ENCODE measurements at places on chromosomes 4 and X.

DNA sequence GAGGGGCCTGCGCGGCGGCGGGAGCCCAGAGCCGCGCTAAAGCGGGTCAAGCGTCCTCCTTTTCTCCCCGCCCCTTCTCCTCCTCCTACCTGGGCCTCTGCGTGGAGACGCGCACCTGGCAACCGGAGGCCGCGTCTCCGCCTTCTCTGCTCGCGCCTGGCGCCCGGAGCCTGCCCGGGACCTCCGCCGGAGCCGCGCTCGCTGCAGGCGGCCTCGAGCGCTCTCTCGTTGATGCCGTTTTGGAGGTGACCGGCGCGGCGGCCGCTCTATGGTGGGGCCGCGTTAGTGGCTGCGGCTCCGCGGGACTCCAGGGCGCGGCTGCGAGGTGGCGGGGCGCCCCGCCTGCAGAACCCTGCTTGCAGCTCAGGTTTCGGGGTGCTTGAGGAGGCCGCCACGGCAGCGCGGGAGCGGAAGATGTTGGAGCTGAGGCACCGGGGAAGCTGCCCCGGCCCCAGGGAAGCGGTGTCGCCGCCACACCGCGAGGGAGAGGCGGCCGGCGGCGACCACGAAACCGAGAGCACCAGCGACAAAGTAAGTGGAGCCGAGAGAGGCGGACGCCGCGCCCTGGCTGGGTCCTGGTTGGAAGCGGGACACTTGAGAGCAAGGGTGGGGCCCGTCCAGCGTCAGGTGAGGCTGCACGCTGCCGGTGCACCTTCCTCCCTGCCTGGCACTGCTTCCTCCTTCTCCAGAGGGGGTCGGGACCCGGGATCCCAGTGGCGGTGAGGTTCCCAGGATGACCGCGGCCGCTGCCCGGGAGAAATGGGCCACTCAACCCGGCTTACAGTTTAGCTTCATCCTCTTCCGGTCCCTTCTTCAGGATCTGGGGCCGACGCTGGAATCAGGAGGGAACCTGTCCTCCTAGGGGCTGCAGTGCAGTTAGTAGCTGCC is at the start of gene CDS1:
Gene CDS1, plus strand, starts transcription at position 140 of the 888 bp plus-strand sequence. Its CDS starts 275 bp downstream, at position 415.
- peak; percentile 15 for DNase-seq

DNA sequence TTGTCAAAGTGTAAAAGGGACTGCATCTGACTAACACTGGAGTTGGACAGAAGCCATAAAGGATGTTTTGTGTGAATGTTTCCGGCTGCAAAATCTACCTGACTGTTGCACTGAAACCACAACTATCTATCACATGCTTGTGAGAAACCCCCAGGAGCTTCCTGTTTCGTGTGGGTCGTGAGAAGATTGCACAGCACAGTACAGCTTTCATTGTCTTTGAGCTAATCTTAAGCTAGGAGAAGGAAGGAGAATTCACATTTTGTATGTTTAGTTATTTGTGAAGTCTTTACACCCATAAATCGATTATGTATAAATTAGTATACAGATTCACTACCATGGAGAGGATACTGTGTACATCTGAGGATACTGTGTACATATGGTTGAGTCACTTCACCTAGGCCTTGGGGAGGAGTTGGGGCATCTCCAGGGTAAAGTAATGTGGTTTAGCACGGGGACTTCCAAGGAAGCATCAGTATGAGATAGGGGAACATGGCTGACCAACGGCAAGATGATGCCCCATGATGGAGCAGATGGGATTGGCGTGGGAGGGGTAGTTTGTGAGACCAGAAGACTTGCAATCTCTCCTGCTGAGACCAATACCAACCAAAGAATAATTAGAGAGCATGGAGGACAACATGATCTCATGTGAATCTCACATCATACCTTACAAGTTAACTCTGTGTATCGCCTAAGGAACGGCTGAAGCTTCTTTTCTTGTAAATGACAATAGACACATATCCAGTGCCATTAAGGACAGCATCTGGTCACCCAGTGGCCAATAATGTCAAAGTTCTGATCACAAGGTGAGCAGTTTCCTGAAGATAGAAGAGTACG is 43.1 kb upstream of the FAM9C start:
- peak; percentile 22 for DNase-seq

DNA sequence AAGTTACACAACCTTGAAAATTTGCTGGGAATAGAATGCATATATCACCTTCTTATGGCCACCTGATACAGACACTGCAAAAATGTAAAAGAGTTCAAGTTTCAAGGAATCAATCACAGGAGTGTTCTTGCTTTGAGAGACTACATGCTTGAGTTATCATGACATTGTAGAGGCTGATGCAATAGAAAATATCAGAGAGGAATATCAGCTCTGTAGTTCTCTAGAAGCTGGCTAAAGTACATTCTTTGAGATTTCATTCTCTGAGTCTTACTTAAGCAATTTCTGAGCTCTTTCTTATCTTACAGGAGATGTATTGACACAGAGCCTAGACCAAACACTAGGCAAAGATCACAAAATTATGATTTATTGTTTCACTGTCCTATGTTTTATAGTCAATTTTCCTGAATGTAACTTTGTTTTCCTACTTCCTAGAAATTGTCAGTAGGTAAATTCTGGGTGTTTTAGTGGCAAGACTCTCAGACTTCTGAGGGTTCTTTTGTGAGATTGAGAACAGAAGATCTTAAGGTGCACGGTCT is 152.1 kb upstream of the HPGD start:
- no peak for DNase-seq

GRCh38 chrX:18971506-18971905 is 12.4 kb downstream of the PHKA2 start:
- no peak for DNase-seq

GRCh38 chr4:74608151-74608949 is 163.4 kb downstream of the AREG start:
- no peak for DNase-seq

- no peak for DNase-seq
These were observed 72.9 kb downstream of the WDR19 start for GRCh38 chr4:39255266-39255665.

GRCh38 chr4:8353158-8353669 is 83.7 kb downstream of the HTRA3 start:
- no peak for DNase-seq

DNA sequence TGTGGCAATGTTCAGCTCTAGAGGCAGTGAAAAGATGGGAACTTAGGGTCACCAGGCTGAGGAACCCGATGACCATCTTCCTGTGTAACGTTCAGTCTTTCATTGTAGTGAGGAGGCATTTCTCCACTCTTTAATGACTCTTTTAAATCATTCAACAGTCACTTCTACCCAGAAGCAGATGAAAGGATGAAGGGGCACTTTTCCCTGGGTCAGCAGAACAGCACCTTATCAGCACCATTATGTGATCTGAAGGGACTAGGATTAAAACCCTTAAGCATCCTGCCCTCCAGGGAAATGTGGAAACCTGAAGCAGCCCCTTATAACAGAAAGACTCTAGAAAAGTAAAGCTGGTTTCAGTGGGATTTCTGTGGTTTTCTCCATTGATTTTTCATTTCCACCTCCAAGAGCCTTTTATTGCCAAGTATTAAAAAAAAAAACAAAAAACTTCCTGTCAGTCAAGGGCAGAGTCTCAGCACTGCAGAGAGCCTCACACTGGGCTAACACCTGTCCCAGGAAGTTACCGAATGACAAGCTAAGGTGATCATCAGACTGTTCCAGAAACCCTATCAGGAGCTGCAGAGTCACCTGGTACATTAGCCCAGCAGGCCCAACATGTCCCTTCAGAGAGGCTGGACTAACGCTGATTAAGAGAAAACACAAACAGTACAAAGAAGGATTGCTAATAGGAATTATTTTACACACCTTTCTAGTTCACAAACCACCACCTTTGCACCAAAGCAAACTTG is 185.9 kb downstream of the SHROOM3 start:
- no peak for DNase-seq

- DNase-seq: no peak
These were observed 43.8 kb downstream of the PDS5A start for GRCh38 chr4:39933671-39934590.

DNA sequence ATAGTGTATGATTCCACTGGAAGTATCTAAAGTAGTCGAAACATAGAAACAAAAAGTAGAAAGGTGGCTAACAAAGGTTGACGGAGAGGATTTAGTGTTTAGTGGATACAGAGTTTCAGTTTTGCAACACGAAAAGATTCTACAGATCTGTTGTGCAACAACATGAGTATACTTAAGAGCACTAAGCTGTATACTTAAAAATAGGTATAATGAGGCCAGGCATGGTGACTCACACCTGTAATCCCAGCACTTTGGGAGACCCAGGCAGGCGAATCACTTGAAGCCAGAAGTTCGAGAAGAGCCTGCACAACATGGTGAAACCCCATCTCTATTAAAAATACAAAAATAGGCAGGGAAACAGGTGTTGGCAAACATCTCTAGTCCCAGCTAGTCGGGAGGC is 7.9 kb upstream of the ATRX start:
- DNase-seq: no peak

GRCh38 chr4:75048208-75048879 is 115.4 kb downstream of the PARM1 start:
- no peak for DNase-seq

DNA sequence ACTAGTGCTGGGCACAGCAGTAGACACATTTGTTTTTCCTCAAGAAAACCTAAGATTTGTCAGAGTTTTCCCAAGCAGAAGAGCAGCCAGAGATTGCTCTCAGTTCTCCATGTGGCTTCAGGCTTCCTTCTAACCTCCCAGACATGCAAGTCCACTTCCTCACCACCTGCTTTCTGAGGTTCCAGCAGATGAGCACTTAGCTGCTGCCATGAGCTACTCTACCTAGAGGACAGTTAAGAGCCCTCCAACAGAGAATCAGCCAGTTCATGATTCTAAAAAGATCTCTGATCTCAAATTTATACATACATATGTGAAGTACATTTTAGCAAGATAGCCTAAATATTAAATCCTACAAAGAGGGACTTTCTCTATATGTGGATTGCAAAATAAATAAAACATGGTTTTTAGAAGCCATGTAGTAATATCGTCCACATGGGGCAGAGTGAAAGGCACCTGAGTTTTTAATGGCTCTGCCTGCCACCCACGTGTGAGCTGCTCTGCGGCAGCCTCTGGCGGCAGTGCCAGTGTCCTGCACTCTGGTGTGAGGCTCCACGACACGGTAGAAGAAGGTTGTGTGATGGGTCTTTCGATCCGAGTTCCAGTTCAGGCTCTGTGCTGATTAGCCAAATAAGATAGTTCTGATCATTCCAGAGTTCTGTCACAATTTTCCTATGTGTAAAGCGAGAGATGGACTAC is 10.3 kb downstream of the CYP4V2 start:
- DNase-seq: peak; percentile 65

GRCh38 chr4:75434105-75434504 is 80.1 kb downstream of the RCHY1 start:
- no peak for DNase-seq

DNA sequence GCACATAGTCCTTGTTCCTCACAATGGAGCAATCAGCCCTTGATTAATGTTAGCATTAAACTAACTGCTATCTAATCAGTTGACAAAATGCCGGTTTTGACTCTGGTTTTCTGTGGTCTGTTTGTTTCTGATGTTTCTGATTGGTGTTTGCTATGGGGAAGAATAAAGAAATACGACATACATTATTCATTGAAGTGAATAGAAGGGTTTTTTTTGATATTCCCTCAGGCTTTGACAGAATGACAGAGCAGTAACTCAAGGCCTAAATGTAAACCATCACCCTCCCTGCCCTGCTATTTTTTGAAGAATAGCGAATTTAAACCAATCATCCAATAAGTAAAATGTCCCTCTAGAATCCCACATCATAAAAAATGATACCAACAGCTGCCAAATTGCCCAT is 65.5 kb upstream of the HS3ST1 start:
- DNase-seq: no peak

DNA sequence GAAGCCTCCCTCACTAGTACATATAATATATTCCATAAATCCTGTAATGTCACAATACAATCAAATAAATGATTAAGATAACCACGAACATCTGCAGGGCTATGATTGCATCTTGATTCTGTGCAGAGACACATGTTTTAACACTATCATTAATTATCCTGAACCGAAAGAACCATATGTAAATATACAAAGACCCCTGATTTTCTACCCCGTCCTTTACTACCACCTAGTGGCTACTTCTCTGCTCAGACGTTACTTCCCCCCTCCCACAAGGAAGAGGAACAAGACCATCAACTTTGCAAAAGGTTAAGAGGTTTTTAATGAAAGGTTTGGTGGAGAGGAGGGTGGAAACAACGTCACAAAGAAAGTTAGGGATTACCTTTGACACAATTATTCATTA is 134.0 kb downstream of the COL4A6 start:
- DNase-seq: no peak

GRCh38 chr4:74534936-74535335 is 90.0 kb downstream of the AREG start:
- DNase-seq: no peak

DNA sequence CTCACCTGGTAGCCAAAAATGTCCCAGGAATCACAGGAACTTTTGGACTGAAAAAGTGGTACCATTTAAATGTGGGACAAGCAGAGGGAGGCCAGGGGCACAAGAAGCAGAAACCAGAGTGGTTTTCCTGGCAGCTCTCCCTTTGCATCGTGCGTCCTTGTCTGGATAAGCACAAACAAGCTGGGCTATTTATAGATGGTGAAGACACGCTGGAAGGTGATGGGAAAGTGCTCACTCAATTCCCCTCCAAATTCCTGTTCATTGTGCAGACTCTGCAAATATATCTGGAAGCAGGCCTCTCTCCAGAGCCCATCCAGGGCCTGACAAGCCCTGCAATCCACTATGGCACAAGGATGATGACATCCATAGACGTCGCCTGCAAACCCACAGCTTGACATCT is 63.6 kb upstream of the MAP3K15 start:
- DNase-seq: no peak

DNA sequence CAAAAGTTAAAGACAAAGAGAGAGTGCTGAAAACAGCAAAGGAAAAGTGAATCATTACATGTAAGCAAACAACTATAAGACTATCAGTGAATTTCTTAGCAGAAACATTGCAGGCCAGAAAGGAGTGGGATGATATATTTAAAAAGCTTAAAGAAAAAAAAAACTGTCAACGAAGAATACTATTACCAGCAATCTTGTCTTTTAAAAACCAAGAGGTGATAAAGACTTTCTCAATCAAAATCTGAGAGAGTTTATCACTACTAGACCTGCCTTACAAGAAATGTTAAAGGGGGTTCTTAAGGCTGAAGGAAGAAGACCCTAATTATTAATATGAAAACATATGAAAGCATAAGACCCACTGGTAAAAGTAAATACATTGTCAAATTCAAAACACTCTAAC is 132.5 kb upstream of the ZCCHC13 start:
- no peak for DNase-seq

DNA sequence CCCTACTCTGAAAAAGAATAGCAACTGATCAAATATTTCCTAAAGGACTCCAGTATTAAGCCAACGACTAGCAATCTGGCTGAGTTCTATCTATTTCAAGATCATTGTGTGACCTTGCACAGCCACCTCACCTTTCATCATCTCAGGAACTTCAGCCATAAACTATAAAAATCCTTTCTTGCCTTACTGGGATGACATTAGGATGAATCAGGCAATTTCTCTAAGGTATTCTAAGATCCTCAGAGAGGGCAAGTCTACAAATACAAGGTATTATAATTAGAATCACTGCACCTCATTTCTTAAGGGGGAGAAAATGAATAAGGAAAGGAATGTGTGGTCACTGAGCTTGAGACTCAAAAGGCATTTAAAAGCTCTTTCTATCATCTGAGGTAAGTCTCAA is 152.6 kb downstream of the GRIA3 start:
- DNase-seq: no peak

Measured in stimulated activated CD4-positive, alpha-beta T cell treated with anti-CD3 and anti-CD28 coated beads, Interleukin-4, amount 100 ng/mL, for 1 hour (primary cell).